Activated CD8-positive, alpha-beta memory T cell treated with anti-CD3 and anti-CD28 coated beads for 4 hours (primary cell): ENCODE measurements at places on chromosomes 7 and 10.

- no peak for DNase-seq
Measured at GRCh38 chr10:35890676-35891495, 248.8 kb upstream of the FZD8 start.

GRCh38 chr10:89963451-89964102 lies 262.2 kb downstream of the KIF20B start:
- no peak for DNase-seq

- DNase-seq, result no peak
Measured at GRCh38 chr7:512146-512510, 7.5 kb downstream of the PDGFA start.

- no peak for DNase-seq
Measured at GRCh38 chr10:42150428-42151061, 487.8 kb downstream of the ZNF33B start.

- no peak for DNase-seq
Measured at GRCh38 chr10:111344804-111345203, 268.0 kb downstream of the ADRA2A start.

- DNase-seq, result no peak
Measured at GRCh38 chr10:21487416-21488180, 37.9 kb downstream of the SKIDA1 start.

DNA sequence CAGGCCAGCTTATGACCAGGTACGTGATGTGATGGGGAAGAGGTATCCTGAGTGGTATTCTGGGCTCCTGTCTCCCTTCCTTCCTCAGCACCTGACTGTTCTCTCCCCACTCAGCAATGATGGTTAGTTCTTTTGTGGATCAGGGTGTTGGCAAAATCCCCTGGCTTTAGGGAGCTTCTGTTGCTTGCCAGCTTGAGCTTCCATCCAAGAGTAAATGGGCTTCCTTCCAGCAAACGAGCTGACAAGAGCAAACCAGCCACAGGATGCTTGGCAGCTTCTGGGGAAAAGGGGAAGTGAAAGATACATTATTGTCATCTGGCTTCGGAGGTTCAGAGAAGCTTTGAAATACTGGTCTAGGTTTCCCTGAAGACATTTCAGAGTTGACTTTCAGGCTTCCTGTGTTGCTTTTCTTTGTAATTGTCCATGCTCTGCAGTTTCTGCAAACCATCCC lies 5.2 kb downstream of the DUSP5 start:
- DNase-seq, result no peak

- DNase-seq, result no peak
Measured at GRCh38 chr7:150329331-150330120, 6.2 kb upstream of the ACTR3C start.

DNA sequence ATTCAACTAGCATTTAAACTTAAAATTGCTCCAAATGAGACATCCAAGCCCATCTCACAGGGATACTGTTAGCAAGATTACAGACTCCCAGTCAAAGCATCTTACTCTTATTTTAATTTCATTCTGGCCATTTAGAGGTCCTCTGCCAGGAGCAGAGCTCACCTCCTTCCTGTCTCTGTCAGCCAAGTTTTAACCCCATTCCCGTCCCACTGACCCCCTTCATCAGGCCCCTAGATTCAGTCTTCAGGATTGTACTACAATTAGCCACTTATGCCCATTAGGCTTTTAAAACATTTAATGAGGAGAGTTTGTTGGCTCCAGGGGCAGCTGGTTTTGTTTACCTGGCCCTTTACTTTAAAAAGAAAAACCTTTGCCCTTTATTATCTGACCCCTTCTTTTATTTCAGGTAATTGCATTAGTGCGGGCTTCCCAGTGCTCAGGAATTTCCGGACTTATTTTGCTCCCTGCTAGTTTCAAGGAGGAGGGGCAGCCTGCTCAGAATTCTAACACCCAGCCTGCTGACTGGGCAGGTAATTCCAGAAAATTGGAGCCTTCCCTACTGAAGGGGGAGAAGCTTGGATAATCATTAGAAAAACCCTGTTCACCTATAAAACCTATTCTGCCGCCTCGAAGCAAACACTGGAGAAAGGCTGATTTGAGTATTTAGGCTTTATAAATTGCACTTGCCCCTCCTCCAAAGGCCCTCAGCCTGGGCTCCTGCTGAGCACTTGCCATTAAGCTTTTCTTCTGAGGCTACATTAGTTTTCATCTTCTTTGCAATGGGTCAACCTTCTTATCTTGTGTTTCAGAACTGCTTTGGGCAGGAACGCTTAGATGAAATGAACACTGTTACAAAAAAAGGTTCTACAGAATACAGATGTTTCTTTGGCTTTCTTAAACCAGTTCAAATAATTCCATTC lies 200.5 kb upstream of the HPS1 start:
- DNase-seq, result no peak

GRCh38 chr7:121504482-121504881 lies 108.4 kb upstream of the FAM3C start:
- no peak for DNase-seq

DNA sequence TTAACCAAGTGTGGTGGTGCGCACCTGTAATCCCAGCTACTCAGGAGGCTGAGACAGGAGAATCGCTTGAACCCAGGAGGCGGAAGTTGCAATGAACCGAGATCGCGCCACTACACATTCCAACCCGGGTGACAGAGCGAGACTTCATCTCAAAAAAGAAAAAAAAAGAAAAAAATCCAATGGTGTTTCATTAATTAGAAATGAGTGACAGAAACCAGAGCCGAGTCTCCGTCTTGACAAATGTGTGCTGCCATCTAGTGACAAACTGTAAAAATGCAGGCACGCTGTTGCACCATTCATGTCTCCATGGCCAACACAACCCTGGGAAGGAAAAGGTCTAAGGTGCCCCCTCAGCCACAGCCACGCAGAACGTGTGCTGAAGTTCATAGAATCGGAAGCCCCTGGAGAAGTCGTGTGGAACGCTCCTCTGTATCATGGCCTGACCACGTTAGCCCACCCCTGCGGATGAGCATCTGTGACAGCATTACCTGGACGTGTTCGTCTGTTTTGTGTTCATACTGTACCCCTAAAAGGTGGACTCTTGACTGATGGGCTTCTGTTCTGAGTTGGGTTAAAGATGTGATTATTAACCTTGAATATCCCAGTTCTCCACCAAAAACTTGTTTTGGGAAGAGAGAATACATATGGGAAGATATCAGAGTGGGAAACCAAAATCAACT lies 94.9 kb downstream of the LYZL2 start:
- DNase-seq, result peak; percentile 57

- DNase-seq, result no peak
Measured at GRCh38 chr7:148436135-148436534, 154.4 kb upstream of the C7orf33 start.

DNA sequence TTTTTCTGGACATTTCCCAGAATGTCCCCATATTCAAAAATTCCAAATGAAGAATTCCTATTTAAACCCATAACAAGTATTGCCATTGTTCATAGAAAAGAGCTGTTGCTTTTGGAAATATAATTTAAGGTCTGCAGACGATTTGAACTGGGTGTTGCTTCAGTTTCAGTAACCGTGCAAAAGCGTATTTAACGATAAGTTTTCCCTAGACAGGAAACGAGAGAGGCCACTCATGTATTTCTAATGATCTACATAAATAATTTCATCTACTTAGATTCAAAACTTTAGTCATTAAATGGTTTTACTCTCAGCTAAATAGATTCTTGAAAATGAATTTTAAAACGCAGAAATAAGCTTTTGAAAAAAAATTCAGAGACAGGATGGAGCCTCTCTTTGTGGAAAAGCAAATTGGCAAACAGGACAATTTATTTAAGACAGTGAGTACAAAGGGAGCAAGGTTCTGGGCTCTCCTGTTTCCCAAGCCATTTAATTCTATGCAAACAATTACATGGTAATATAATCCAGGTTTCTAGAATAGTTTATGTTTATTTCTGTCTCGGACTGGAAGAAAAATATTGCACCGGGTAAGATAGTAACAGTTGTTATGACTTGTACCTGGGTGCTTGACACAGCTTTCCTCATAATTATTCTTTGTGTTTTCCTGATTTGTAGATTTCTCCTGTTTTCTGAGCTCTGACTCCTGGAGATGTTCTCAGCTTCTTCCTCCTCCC lies 263.0 kb downstream of the BAMBI start:
- DNase-seq, result no peak

GRCh38 chr7:90094030-90094429 lies 60.2 kb upstream of the STEAP1 start:
- DNase-seq, result no peak

- DNase-seq, result no peak
Measured at GRCh38 chr7:31335884-31336201, 4.7 kb downstream of the NEUROD6 start.

GRCh38 chr10:716821-717220 lies 27.4 kb upstream of the DIP2C start:
- DNase-seq, result no peak

GRCh38 chr10:48457949-48458661 lies 146.8 kb downstream of the ARHGAP22 start:
- no peak for DNase-seq

DNA sequence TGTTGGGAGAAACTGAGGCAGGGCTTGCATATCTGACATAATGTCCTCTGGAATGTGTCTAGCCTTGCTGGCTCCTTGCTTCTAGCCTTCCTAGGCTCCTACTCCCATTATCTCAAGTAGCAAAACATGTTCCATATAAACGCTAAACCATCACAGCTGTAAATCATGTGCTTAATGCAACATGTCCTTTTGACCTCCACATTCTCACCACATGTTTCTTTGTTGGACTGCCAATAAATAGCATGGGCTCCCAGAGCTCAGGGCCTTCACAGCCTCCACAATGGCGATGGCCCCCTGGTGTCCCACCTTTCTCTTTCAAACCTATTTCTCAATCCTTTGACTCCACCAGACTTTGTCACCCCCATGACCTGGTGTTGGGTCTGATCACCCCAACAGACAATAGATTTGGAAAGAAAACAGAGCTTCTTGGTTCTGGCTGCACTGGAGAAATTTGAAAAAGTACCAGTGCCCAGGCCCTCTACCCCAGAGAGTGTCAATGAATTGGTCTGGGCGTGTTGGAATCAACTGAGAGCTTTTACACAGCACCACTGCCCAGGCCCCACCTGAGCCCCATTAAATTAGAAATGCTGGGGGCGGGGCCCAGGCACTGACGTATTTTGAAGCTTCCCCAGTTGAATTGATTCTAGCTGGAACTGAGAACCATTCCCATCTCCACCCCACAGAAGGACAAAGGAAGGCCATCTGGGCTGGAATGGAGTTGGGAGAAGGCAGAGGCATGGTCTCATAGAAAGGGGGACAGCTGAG lies 41.3 kb upstream of the GGCT start:
- no peak for DNase-seq

DNA sequence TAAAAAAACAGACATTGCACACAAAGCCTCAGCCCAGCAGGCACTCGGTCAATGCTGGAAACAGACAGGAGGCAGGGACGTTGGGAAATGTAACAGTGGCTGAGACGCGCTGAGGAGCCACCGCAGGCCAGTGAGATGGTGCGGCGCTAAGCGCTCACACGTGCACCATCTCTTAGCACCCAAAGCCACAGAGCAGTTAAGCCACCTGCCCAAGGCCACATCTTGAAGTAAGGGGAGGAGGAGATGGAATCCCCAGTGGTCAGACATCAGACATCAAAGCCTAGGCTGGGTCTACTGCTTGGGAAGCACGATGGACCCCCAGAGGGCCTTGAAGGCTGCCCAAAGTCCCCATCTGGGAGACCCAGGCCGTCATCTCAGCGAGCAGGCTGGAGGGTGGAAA lies 15.6 kb downstream of the LAT2 start:
- DNase-seq, result no peak

DNA sequence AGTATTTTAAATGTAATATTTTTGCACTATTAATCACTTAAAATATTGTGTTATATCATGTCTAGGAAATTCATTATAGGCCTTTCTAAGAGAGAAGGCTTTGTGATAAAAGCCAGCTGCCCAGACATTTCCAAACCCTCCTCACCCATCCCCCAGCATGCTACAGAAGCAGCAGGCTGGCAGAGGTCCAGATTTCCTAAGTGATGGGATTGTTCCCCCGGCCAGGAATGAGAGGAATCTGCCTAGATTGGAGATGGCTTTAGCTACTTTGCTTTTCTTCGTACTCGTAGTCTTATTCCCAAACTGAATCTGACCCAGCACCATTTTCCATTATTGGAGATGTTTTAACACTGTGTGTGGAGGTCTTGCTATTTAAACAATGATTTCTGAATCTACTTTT lies 29.4 kb downstream of the CDK14 start:
- DNase-seq, result no peak

- no peak for DNase-seq
Measured at GRCh38 chr10:25288181-25288580, 113.4 kb downstream of the GPR158 start.

DNA sequence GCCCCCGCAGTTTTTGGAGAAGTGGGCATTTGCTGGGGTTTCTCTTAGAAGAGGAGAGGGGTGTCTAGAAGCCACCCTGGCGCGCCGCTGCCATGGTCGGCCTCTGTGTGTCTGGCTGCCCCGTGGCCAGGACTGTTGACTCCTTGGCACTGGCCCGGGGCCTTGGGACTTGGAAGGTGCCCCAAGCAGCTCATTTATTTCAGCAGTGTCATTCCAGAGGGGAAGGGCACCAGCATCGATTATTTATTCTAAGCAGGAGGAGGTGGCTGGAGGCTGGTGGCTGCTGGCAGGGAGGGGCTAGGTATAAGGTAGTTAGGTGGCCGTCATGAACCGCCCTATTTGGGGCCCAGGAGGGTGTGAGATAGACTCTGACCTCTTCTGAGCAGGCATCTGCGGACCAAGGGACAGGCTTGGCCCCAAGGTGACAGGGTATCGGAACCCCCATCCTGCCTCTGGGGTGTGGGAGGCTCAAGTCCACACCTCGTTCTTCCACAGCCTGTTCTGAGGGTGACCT lies 1.6 kb downstream of the GTF2IRD1 start:
- no peak for DNase-seq

- no peak for DNase-seq
Measured at GRCh38 chr10:48694371-48695030, 9.8 kb downstream of the WDFY4 start.

DNA sequence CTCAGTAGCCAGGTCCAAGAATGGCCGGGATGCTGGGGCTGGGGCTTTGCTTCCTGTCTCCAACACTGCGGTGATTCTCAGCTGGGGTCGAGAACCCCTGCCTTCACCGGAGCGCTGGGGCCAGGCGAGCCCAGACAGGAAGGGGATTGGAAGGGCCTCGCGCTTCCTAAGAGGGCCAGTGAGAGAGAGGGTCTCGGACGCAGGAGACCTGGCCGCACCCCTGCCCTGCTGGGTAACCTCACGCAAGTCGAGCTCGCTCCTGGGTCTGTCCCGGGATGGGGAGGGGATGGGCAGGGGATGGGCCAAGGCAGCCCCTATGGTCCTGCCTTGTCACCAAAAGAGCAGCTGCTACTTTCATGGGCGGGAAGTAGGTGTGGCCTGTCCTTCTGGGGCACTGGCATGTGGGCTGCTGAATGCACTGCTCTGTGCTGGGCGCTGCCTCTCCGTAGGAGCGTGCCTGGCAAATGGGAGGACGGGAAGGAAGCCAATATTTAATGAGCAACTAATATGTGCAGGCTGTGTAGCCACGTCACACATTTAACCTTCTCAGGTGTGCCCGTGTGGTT lies 20.0 kb downstream of the KCNK18 start:
- no peak for DNase-seq

- DNase-seq, result no peak
Measured at GRCh38 chr7:141610671-141611070, 59.5 kb downstream of the AGK start.

- no peak for DNase-seq
Measured at GRCh38 chr7:153641199-153641598, 411.0 kb upstream of the DPP6 start.
